ENCODE measurements at places on chromosomes 2 and 18.

DNA sequence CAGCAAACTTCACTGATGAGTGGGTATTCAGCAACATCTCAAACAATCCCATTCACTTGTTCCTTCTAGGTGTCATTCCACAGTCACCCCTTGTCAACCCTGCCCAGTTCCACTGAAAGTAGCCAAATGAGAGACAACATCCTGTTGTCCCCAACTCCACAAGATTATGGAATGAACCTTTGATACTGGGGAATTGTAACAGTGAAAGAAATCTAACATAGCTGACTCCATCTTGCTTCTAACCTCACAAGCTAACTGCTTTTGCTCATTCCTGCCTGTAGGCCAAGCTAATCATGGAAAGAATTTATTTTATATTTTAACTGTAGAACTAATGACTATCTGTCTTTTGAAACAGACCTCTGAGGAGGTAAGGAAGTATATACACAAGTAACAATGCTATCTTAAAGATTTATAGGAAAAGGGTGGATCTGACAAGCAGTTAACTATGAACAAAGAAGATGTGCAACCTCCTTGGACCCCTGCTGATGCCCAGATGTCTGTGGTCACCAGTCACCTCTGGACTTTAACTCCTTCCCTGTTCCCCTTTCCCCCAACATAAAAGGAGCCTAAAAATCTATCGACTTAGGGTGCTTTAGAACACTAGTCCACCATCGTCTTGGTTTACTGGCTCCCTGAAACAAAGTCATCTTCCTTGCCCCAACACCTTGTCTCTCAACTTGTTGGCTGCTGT lies 6.9 kb upstream of the ANXA4 start:
- DNase-seq, result no peak

- no peak for DNase-seq
These were observed 60.3 kb upstream of the RPL31 start for GRCh38 chr2:100941646-100942240.

GRCh38 chr2:7043690-7044089 lies 126.5 kb downstream of the RNF144A start:
- DNase-seq, result no peak

DNA sequence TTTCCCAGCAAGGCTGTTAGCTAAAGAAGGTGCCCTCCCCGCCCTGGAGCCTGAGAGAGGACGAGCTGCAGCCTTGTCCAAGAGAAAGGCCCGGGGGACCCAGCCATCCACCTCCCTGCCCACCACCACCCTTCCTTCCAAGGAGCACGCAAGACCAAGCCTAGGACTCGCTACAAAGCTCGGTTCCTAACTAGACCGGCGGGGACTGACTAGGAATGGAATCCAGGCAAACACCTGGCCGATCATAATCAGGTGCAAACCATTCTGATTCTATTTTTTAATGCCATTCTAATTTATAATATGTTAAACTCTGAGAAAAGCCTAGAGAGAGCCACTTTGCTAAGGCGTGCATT lies 19.7 kb upstream of the TUBB6 start:
- no peak for DNase-seq

DNA sequence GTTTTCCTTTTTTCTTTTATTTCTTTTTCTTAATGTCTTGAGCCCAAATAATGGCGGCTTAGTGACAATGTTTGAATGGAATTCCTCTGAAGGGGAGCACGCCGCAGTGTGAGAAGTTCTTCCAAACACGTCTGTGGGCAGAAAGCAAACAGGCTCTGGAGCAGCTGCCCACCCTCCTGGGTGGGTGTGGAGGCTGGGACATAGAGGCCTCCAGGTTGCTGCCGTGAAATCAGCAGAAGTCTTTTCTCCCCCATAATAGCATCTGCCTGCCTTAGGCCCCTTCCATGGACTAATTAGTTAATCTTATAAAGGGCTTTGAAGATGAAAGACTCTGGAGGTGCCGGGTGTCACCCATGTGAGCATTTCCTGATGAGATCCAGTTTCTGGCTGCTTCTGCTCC lies 213.9 kb downstream of the SH3RF3 start:
- DNase-seq, result no peak

- DNase-seq, result no peak
These were observed 140.6 kb upstream of the LGALSL start for GRCh38 chr2:64313398-64313723.

- DNase-seq, result peak; percentile 35
These were observed 2.8 kb downstream of the PREPL start for GRCh38 chr2:44358503-44358902.

GRCh38 chr2:27856386-27856785 lies 33.8 kb downstream of the RBKS start:
- no peak for DNase-seq

DNA sequence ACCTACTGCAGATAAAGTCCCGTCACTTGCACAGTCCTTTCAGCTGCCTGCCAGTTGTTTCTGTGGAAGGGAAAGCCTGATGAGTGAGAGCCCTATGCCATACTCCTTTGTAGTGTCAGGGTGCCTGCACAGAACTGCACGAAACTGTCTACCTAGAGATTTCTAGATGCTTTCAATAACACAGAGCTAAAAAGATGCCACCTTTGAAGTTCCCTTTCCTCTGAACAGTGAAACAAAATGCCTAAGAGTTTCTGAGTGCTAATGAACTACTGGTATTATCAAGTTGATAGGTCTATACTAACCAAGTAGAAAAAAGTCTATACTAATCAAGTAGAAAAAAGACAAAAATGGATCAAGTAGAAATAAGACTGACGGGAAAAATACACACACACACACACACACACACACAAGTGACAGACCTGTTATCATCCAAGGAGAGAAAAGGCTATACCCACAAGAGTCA lies 79.0 kb downstream of the TLK1 start:
- DNase-seq, result no peak

- DNase-seq, result no peak
These were observed 401.2 kb downstream of the PTH2R start for GRCh38 chr2:208807756-208808155.

DNA sequence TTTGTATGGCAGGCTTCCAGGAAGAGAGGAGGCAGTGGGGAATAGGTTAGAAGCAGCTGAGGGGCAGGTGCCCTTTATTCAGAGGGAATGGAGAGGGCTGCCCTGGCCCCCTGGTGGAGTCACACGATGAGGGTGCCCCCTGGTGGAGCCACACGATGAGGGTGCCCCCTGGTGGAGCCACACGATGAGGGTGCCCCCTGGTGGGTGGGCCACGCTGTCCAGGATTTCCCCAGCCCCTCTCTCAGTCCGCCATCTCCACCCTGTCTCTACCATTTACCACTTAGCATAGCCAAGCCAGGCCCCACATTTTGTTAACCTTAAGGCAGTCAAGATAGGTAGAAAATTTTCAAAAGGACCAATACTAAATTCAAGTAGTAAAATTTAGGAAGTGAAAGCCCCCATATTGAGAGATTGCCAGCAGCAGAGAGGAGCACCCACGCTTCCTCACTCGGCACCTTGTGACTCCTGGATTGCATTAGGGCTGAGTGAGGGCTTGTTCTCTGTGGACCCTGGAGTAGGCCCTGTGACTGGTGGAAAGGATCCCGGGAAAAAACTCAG lies 10.4 kb upstream of the FAM228A start:
- DNase-seq, result peak; percentile 51

DNA sequence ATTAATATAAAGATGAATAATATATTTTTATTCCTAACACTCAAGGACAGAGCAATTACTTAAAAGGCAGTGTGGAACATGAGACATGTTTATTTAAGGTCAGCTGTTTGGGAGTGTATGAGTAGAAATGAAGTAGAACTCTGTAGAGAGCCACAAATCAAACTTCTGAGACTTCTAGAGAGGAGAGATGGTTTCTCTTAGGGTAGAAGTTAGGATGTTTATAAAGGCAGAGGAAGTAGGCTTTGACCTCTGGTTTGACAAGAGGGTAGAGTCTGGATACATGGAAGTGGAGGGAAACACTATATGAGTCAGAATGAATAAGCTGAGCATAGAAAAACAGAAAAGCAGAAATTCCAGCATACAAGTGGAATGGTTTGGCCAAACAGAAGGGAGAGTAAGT lies 262.1 kb upstream of the KLHL14 start:
- DNase-seq, result no peak

- no peak for DNase-seq
These were observed 70.2 kb downstream of the HRH4 start for GRCh38 chr18:24530630-24531111.

GRCh38 chr2:46569766-46570165 lies 90.4 kb downstream of the TMEM247 start:
- no peak for DNase-seq

DNA sequence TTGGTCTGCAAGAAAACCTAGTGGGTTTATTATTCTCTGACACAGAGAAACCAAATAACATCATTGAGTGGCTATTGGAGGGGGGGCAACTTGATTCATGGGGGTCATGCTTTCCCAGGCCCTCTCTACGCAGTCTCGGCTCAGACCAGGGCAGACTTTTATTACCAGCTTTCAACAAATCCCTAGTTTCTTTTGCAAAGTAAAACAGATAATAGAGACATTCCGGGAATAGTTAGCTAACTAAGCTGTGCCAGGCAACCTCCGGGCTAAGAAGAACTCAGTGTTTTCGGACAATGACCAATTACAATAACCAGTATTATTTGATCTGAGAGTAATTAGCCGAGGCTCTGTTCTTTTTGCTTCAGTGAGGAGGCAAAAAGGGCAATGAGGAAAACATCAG lies 66.3 kb downstream of the CDK15 start:
- DNase-seq, result no peak

GRCh38 chr18:41949206-41949920 lies 5.7 kb upstream of the PIK3C3 start:
- DNase-seq, result no peak

DNA sequence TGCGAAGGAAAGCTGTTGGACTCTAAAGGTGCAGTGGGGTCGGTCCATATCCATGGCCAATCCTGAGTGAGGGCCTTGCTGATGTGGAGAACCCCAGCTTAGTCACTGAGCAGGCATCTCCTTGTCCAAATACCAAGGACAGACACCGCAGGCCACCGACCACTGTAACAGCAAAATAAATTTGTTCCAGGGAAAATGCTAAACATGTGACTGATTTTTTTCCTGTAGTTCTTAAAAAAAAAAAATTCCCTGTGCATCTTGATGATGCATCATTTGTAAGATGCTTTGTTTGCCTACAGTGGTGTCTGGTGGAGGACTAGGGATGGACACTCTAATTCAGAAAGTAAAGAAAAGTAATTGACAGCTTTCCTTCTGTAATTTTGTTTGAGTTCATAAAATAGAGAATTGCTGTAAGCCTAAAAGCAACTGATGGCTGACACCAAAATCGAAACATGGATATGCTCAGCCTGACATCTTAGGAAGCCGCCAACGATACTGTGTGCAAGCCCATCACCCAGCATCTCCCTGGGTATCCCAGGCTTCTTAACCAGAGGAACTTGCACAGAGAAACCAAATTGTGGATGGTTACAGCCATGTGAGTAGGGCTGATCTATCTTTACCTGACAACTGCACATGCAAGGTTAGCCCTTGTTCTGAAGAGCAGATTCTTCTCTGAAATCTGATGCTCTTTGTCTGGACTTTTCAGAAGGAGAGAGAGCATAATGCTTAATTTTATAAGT lies 188.6 kb downstream of the ARL4C start:
- DNase-seq, result no peak

DNA sequence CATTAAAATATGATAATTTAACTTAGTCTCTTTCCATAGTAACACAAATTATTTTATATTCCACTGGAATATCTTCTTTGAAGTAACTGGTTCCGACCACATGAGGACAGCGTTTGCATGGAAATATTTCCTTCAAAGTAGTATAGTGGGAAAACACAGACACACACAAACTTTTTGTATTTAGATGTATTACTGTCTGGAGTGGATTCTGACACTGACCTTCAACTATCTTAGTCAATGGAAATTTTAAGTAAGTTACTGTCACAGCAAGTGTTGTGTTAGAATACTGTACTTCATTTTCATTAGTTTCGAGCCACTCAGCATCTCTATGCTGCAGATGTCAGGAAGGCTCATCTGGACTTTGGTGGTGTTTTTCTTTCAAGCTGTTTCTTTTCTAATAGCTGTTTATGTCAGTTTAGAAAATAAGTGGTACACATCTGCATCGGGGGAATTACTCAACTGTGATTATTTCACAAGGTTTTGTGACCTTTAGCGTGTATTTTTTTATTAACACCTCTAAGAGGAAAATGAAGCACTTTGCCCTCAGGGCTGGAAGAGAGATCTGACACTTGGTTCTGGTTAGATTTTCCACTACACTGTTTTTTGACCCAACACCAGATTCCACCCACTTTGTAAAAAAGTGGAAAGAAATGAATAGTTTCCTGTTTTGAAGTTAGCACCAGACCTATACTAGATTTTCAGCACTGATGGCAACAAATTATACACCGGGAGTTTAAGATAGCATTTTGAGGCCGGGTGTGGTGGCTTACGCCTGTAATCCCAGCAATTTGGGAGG lies 18.9 kb upstream of the THOC1 start:
- no peak for DNase-seq

- DNase-seq, result no peak
These were observed 147.9 kb downstream of the AKAIN1 start for GRCh38 chr18:5049124-5049523.

GRCh38 chr2:56687169-56687568 lies 503.4 kb downstream of the CCDC85A start:
- DNase-seq, result no peak

- DNase-seq, result no peak
These were observed 187.9 kb downstream of the BCL11A start for GRCh38 chr2:60365556-60365955.

DNA sequence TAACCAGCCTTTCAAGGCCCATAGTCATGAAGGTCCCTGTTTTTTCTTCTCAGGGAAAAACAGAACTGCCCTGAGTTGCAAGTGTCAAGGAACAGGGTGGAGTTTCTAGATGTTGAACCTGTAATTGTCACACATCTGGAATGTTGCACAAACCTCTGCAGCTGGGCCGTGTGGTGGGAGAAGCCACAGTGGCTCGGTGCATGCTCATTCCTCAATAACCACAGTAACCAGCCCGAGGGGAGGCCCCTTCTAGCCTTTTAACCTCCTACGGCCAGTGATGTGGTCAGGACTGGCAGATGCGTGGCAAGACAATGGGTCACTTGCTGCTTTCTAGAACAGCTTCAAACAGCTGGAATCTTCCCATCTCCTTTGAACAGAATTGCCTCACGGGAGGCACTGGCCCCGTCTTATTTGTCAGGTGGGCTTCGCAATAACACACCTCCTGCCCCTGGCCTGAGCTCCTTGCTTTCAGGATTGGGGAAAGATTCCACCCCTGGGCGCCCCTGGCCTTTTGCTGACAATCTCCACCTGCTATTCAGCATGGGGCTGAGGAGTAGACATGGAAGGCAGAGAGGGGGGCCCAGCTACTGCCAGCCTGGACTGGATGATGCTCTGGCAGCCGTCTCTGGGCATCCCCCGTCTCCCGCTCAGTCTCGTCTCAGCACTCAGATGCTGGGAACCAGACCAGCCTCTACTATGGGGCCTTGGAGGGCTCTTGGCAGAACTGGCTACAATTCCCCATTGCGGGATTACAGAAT lies 102.9 kb downstream of the KLHL29 start:
- DNase-seq, result no peak

- no peak for DNase-seq
These were observed 184.4 kb downstream of the LTBP1 start for GRCh38 chr2:33131111-33131510.

GRCh38 chr2:119508756-119509155 lies 15.5 kb downstream of the SCTR start:
- DNase-seq, result no peak

- no peak for DNase-seq
These were observed 93.7 kb upstream of the SH3BP4 start for GRCh38 chr2:234858145-234858544.

Data from stimulated activated CD4-positive, alpha-beta T cell treated with anti-CD3 and anti-CD28 coated beads, Interleukin-2, amount 100 ng/mL, for 24 hours (primary cell).